ENCODE measurements at places on chromosomes 4 and X. TPM values are rescaled to one million over a fixed set of nuclear protein-coding genes. Genes with fewer than 3 reads are reported as not detected.
A peak's percentile ranks its signal among the peaks of the same experiment; 100 is the strongest.

- H3K4me1 ChIP-seq = no peaks in the 10 kb centered on the region
- no peaks in the 10 kb centered on the region for H3K27me3 ChIP-seq
- H3K27ac ChIP-seq = no peak overlapping the region
These were observed 32.0 kb downstream of the NAP1L2 start for GRCh38 chrX:73182502-73183114.

- H3K27me3 ChIP-seq = no peaks in the 10 kb centered on the region
- H3K4me1 ChIP-seq = no peaks in the 10 kb centered on the region
- no peak for DNase-seq
- no peaks in the 10 kb centered on the region for H3K36me3 ChIP-seq
- no peak overlapping the region for H3K27ac ChIP-seq
These were observed 19.5 kb downstream of the SMPX start for GRCh38 chrX:21738210-21738949.

The PITX2 gene
- not detected for total RNA-seq

The SLITRK2 gene
- 0.93 TPM for total RNA-seq

GRCh38 chr4:15144967-15145295, 142.7 kb downstream of the CPEB2 start:
- no peak overlapping the region for H3K4me3 ChIP-seq
- DNase-seq = no peak
- H3K4me1 ChIP-seq = peaks cover 2% of the 10 kb centered on the region
- no peaks in the 10 kb centered on the region for H3K27me3 ChIP-seq

DNA sequence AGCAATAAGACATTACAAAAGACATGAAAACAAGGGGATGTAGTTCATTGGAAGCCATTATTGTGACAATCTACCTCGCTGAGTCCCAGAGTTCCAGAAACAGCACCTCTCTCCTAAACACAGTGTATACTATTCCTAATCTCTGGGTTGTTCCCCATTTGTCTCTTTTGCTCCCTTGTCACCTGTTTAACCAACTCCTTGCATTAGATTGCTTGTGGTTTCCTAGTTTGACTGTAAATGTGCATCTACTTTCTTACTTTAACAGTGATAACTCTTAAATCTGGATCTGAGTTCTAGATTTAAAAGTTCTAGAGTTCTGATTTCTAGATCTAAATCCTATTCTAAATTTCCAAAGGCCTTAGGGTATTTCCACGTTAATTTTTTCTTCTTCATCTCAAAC, 71.6 kb upstream of the TET2 start:
- no peaks in the 10 kb centered on the region for H3K36me3 ChIP-seq

GRCh38 chr4:102598762-102599374, 97.7 kb downstream of the NFKB1 start:
- no peak for DNase-seq
- H3K27me3 ChIP-seq = no peaks in the 10 kb centered on the region
- H3K4me1 ChIP-seq = no peaks in the 10 kb centered on the region
- H3K4me3 ChIP-seq = no peak overlapping the region

The ARHGAP36 gene
- total RNA-seq = not detected

GRCh38 chrX:46737041-46737440, 21.9 kb downstream of the SLC9A7 start:
- H3K4me3 ChIP-seq = no peak overlapping the region
- H3K27me3 ChIP-seq = no peaks in the 10 kb centered on the region
- no peak overlapping the region for H3K27ac ChIP-seq
- DNase-seq = no peak
- no peaks in the 10 kb centered on the region for H3K4me1 ChIP-seq
- H3K36me3 ChIP-seq = no peaks in the 10 kb centered on the region

- no peak for DNase-seq
- no peaks in the 10 kb centered on the region for H3K36me3 ChIP-seq
- peaks cover 4% of the 10 kb centered on the region for H3K4me1 ChIP-seq
- H3K27ac ChIP-seq = no peak overlapping the region
- H3K4me3 ChIP-seq = no peak overlapping the region
- no peaks in the 10 kb centered on the region for H3K27me3 ChIP-seq
These were observed 72.9 kb downstream of the WDR19 start for GRCh38 chr4:39255266-39255665.

GRCh38 chrX:131854581-131854980, 168.5 kb upstream of the STK26 start:
- no peaks in the 10 kb centered on the region for H3K4me1 ChIP-seq
- no peak overlapping the region for H3K4me3 ChIP-seq
- no peak for DNase-seq
- H3K36me3 ChIP-seq = no peaks in the 10 kb centered on the region
- no peaks in the 10 kb centered on the region for H3K27me3 ChIP-seq

The PORCN gene
- total RNA-seq = 10.3 TPM

DNA sequence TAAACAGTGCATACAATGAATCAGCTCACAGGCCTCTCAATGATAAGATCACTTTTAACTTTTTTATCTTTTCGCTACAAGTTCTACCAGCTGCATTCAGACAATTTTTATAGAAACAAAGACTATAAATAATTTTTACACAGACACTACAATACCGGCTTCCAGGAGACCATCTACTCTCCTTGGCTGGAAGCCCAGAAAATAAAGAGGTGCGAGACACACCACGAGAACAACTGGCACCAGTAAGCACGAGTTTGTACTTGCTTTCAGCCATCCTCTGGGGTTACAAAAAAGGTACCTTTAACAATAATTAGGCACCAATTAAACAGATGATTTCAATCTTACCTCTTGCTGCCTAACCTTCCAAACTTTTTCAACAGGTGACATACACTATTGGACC, 11.2 kb upstream of the PRDX4 start:
- H3K4me3 ChIP-seq = no peak overlapping the region
- H3K27me3 ChIP-seq = no peaks in the 10 kb centered on the region
- no peak for DNase-seq
- no peak overlapping the region for H3K27ac ChIP-seq

GRCh38 chrX:123753656-123754350, 21.0 kb upstream of the THOC2 start:
- H3K27me3 ChIP-seq = no peaks in the 10 kb centered on the region
- no peak overlapping the region for H3K4me3 ChIP-seq
- DNase-seq = no peak

DNA sequence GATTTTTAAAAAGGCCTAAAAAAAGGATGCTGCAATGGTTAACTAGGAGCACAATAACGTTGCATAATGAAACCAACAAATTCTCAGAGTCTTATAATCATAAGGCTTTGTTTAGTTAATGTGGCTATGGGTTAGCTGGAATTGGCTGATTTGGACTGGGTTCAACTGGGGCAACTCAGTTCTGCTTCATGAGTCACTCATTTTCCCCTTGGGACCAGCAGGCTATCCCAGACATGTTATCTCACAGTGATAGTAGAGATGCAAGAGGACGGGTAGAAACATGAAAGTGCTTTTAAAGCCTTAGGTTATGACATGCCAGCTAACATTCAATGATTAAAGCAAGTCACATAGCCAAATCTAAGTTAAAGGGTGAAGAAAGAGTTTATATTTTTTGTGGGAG, 189.2 kb upstream of the GK2 start:
- H3K4me1 ChIP-seq = peaks cover 3% of the 10 kb centered on the region
- no peaks in the 10 kb centered on the region for H3K36me3 ChIP-seq
- H3K27me3 ChIP-seq = no peaks in the 10 kb centered on the region
- no peak for DNase-seq
- no peak overlapping the region for H3K4me3 ChIP-seq
- peak overlapping the region; percentile 76 for H3K27ac ChIP-seq

- peak; percentile 57 for DNase-seq
- H3K36me3 ChIP-seq = no peaks in the 10 kb centered on the region
- H3K27me3 ChIP-seq = no peaks in the 10 kb centered on the region
- no peaks in the 10 kb centered on the region for H3K4me1 ChIP-seq
- no peak overlapping the region for H3K27ac ChIP-seq
- H3K4me3 ChIP-seq = no peak overlapping the region
These were observed 43.9 kb upstream of the MTMR1 start for GRCh38 chrX:150649096-150649870.

GRCh38 chrX:69161786-69162349, 3.4 kb downstream of the PJA1 start:
- no peaks in the 10 kb centered on the region for H3K27me3 ChIP-seq
- no peak for DNase-seq
- no peaks in the 10 kb centered on the region for H3K36me3 ChIP-seq
- no peak overlapping the region for H3K4me3 ChIP-seq
- H3K27ac ChIP-seq = no peak overlapping the region

The CTPS2 gene
- 17.6 TPM for total RNA-seq

- H3K36me3 ChIP-seq = no peaks in the 10 kb centered on the region
- H3K4me3 ChIP-seq = no peak overlapping the region
- H3K27ac ChIP-seq = no peak overlapping the region
- H3K27me3 ChIP-seq = no peaks in the 10 kb centered on the region
These were observed 35.7 kb downstream of the STBD1 start for GRCh38 chr4:76342191-76342590.

DNA sequence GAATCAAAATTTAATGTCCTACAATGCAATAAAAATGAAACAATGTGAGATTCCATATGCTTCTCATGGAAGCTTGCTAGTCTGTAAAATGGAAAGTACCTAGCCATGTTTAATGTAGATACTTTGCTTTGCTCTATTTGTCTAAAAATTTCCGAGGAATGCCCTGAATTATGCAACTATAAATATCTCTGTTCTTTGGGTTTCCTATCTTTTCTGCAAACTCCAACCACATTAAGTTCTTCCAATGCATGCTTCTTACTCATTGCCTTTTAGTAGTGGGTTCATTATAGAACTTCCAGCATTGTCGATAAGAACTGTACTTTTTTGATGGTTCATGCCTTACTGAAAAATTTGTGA, 178.3 kb downstream of the RASL11B start:
- no peaks in the 10 kb centered on the region for H3K27me3 ChIP-seq
- H3K4me3 ChIP-seq = no peak overlapping the region
- no peaks in the 10 kb centered on the region for H3K36me3 ChIP-seq

- no peak for DNase-seq
- no peaks in the 10 kb centered on the region for H3K27me3 ChIP-seq
- H3K4me3 ChIP-seq = no peak overlapping the region
- no peaks in the 10 kb centered on the region for H3K4me1 ChIP-seq
These were observed 2.4 kb upstream of the MBTPS2 start for GRCh38 chrX:21837056-21837455.

DNA sequence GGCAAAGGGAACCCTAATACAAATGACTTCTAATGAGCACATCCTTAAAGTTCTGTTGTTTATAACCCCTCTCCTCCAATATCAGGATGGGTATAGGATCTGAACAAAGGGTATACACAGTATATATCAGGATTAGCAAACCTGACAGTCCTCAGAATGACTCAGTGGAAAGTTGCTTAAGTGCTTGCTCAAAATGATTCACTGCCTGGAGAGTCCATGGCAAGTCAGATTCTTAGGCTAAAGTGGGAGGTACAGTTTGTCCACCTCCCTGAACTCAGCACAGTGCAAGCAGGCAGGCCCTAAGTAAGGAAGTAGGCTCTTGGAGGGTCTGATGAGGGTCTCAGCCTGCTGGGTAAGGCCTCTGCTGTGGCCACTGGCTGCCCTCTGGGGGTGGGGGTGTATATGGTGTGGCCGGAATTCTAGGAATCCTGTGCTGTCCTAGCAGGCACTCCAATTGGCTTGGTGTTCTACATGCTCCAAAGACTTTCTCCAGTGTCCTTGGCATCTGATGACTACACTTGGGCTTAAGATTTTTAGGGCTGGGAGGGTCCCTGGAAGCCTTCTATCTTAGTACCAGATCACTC, 54.3 kb downstream of the CHRDL1 start:
- H3K4me3 ChIP-seq = no peak overlapping the region
- H3K27me3 ChIP-seq = no peaks in the 10 kb centered on the region
- no peak for DNase-seq
- no peaks in the 10 kb centered on the region for H3K36me3 ChIP-seq
- no peak overlapping the region for H3K27ac ChIP-seq

All from aorta (tissue), 5 donors.